Caki2 (cell line): ENCODE measurements at places on chromosomes 2 and 18. TPM values are rescaled to one million over a fixed set of nuclear protein-coding genes. Genes with fewer than 3 reads are reported as not detected.

TRIP12 gene
- 21.3 and 62.8 TPM in 2 replicates for total RNA-seq

HOXD3 gene
- total RNA-seq, result 4.8 and 7.5 TPM in 2 replicates

ACMSD gene
- total RNA-seq, result 3.8 and 5.3 TPM in 2 replicates

SCN2A gene
- 0.14 TPM in 1 of 2 replicates, not detected in the other for total RNA-seq

CRYGD gene
- total RNA-seq, result not detected in 2 replicates

BCS1L gene
- 7.1 and 17.4 TPM in 2 replicates for total RNA-seq

NEU4 gene
- total RNA-seq, result 0.24 and 5.9 TPM in 2 replicates

MAPRE2 gene
- total RNA-seq, result 9.2 and 27.0 TPM in 2 replicates

TMEM37 gene
- total RNA-seq, result 0.10 and 3.5 TPM in 2 replicates

KIF1A gene
- total RNA-seq, result 1.2 TPM in 1 of 2 replicates, not detected in the other

IGFBP2 gene
- total RNA-seq, result 110 TPM in 2 replicates

UGT1A4 gene
- total RNA-seq, result 0.10 and 3.3 TPM in 2 replicates

DSG4 gene
- total RNA-seq, result not detected in 2 replicates

MYCN gene
- not detected in 2 replicates for total RNA-seq

CYP20A1 gene
- 14.2 and 16.4 TPM in 2 replicates for total RNA-seq

FAP gene
- total RNA-seq, result not detected in 2 replicates

MOGAT1 gene
- not detected in 2 replicates for total RNA-seq

DSG1 gene
- total RNA-seq, result not detected in 2 replicates

UGT1A3 gene
- 0.78 TPM in 1 of 2 replicates, not detected in the other for total RNA-seq

CFAP65 gene
- not detected in 2 replicates for total RNA-seq

AMER3 gene
- total RNA-seq, result not detected in 2 replicates

TXNDC2 gene
- 0.23 TPM in 1 of 2 replicates, not detected in the other for total RNA-seq

OXER1 gene
- total RNA-seq, result not detected in 2 replicates

RNF125 gene
- 0.03 and 0.38 TPM in 2 replicates for total RNA-seq

MALL gene
- 49.4 and 61.6 TPM in 2 replicates for total RNA-seq
